ENCODE measurements at places on chromosomes 11 and 22. TPM values are rescaled to one million over a fixed set of nuclear protein-coding genes. Genes with fewer than 3 reads are reported as not detected.

DNA sequence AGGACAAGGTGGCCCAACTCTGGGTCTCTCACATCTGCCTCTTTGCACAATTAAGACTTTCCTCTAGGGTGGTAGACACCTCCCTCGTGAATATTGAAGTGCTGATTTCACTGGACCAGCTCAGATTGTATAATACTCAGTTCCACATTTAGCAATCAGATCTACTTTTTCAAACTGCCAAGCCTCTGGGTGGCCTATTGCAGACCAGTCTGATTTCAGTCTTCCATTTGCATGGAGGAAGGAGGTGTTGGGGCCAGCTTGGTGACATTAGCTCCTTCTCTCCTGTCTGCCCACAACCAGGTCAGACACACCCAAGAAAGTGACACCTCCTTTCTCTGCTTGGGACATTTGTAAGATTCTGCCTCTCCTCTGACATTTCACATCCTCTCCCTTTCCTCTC lies 78.2 kb downstream of the PPFIBP2 start:
- no peak for DNase-seq

UPB1 gene
- not detected for total RNA-seq

ADAMTS15 gene
- total RNA-seq: 3.1 TPM

DNA sequence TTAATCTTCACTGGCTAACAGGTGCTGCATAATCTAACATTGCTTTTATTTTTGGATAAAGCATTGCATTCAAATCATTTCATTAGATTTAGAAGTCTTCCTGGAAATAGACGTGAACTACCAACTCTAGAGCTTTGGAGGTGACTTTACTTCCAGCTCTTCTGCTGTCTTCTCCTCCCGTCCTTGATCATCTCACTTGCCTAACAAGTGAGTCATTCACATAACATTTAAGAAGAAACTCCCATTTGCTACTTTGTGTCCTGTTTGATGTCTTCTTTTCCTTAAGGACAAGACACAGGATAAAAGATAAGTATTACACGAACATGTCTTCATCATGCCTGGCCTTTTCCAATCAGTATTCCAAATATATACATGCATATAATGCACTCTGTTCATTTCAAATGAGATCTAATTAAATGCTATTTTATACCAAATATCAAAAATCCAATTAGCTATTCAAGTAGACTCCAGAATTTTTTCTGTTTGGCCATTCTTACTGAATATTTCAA lies 88.3 kb downstream of the BDNF start:
- DNase-seq: no peak

USP35 gene
- 30.6 TPM for total RNA-seq

CD3E gene
- 8.8 TPM for total RNA-seq

GRCh38 chr11:18540207-18541009 lies 13.7 kb upstream of the TSG101 start:
- DNase-seq: no peak

DNA sequence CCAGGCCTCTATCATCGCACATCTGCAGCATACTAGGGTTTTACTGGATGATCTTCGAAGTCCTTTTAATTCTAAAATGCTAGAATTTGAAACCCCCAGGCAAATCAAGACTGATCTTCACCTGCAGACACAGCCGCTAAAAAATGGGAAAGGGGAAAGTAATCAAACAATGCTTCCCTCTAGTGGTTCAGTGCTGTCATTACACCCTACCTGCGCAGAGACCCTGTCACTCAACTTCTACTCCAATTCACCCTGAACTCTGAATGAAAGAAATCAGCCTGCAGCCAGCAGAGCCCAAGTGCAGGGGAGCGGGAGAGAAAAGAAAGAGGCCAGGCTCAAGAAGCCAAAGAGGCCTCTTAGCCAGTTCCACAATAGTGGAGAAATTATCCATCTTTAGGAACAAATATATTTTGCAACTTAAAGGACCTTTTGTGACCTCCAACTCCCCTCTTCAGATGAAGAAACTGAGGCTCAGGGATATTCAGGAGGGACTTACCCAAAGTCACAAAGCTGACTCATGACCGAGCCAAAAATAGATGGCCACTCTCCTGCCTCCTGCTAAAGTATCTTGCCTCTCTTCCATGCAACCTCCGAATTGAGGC lies 33.0 kb downstream of the SERGEF start:
- no peak for DNase-seq

GRCh38 chr11:47033439-47033838 lies 96.9 kb downstream of the CSTPP1 start:
- no peak for DNase-seq

Measured in Peyer's patch (tissue), 4 donors.